ENCODE measurements at places on chromosomes 1 and 21. TPM values are rescaled to one million over a fixed set of nuclear protein-coding genes. Genes with fewer than 3 reads are reported as not detected.

GRCh38 chr1:85058786-85059185 lies 10.5 kb upstream of the MCOLN3 start:
- DNase-seq = no peak

DNA sequence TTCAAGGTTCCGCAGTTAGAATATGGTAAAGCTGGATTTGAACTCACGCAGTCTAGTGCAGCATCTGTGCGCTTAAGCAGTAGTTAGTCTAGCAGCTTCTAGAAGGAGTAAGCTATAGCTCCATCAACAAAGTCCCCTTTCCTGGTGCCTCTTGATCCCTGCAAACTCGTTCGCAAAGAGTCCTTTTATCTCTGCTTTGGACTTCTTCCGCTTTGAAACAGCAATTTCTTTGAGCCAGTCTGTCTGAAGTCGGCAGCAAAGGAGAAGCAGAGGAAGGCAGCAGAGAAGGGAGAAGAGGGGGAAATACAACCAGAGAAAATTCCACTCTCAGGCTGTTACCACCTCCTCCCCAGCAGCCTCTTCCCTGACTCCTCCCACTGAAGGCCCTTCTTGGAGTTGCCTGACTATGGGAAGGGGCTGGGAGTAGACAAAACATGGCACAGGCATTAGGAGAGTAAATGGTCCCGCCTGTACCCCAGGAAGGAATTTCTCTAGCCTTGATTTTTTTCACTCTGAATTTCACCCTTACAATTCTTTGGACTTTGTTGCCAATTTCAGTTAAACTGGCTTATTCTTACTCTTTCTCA lies 25.9 kb downstream of the HSD3B2 start:
- DNase-seq = no peak

GRCh38 chr1:225445639-225446594 lies 18.1 kb upstream of the LBR start:
- DNase-seq = no peak

- no peak for DNase-seq
Observed at GRCh38 chr1:15531682-15532081, 5.0 kb downstream of the DNAJC16 start.

Gene DRAXIN
- total RNA-seq = 0.03 TPM
